ENCODE measurements at places on chromosomes 13 and 19.

DNA sequence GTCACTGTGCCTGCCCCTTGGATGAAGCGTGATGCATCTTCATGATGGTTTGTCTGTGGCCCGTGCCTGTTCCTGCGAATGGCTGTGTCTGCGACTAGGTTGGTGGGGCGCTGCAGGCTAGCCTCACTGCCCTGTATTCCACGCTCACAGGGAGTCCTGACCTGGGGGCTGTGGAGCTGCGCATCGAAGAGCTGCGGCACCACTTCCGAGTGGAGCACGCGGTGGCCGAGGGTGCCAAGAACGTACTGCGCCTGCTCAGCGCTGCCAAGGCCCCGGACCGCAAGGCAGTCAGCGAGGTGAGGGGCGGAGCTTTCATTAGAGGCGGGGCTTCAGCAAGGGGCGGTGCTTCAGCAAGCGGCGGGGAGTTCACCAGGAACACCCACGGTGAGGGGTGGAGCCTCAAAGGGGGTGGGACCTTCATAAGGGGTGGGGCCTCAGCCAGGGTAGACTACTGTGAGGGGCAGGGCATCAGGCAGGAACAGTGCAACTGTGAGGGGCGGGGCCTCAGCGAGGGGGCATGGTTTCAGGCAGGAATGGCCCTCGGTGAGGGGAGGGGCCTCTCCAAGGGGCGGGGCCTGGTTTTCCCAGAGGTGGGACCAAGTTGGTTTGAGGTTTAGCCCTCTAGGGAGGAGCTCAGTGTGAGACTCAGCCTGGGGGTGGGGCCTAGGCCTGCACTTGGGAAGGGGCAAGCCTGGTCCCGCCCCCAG lies 17.2 kb downstream of the PKN1 start:
- DNase-seq = peak; percentile 63

DNA sequence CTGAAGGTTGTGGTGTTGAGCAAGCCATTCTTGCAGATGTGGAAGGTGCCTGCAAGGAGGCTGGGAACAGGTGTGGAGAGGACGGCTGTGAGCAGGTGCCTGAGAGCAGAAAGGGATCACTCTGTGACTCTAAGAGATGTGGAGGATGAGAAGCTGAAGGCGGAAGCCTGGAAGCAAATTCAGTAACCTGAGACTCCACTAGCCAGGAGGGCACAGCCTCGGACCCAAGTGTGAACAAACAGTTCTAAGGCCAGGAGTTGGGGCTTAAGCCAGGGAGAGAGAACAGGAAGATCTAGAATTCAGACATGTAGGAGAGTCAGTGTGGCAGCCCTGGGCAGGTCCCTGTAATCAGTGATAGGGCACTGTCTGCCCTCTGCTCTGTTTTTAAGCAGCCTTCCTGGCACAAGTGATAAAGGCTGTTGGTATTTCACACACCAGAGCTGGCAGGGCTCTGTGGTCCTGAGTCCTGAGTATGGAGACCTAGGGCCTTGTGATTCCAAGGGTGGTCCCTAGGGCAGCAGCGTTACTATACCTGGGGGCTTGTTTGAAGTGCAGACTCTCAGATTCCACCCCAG lies 131.3 kb downstream of the SLC7A1 start:
- DNase-seq = no peak

- no peak for DNase-seq
Observed at GRCh38 chr13:31166591-31166990, 4.9 kb upstream of the HSPH1 start.

- DNase-seq = no peak
Observed at GRCh38 chr19:45442778-45443461, 19.2 kb upstream of the ERCC1 start.

DNA sequence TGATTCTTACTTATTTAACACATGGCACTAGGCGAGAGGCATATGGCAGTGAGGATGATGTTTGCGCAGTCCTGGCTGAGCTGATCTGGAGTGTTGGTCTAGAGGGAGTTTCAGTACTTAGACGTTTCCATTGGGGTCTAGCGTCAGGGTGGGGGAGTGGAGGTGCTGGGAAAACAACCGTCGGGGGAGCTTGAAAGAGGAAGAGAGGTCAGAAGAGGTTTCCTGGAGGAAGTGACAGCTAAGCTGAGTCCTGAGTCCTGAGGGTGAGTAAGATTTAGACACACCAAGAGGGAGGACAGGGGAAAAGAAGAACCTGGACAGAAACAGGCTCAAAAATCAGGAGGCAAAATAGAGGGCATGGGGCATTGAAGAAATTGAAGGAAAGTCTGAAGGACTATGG lies 81.4 kb downstream of the ALOX5AP start:
- DNase-seq = no peak

DNA sequence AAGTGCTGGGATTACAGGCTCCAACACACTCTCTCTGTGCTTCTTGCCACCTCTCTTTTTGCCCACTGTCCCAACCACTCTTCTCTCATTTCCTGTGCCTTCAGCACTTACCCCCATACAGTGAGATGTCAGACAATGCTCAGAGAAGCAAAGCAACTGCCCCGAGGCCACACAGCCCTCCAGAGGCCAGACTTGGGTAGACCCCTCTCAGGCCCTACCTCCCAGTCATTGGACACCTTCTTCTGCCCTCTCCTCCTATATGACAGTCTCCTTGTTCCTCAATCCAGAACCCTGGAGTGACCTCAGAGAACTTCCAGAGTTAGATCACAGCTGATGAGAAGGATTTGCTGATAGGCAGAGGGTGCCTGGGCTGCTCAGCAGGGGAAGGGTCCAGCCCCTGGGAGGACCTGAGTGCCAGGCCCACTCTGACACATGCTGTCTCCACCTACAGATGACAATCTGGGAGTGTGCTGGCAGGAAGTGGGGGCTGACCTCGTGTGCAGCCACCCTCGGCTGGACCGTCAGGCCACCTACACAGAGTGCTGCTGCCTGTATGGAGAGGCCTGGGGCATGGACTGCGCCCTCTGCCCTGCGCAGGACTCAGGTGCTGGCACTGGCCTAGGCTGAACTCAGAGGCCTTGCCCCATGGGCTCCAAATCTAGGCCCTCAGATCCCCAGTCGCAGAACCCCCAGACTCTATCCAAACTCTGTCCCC lies 24.4 kb downstream of the LTBP4 start:
- no peak for DNase-seq

DNA sequence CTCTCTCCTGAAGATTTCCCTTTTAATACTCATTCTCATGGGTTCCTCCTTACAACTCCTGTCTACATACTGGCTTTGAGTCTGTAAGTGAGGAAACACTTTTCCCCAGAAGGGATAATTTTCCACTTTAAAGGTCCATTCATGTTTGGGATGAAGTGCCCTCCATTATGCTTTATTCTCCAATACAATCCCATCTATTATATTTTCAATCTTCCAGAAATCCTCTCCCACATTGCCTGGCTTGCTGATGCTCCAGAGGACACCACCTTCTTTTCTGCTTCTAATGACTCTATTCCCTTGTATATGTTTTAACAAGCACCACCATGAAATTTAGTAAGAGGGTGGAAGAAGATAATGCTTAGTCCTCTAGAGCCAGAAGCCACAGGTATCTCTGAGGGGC lies 92.7 kb upstream of the NBEA start:
- DNase-seq = no peak

DNA sequence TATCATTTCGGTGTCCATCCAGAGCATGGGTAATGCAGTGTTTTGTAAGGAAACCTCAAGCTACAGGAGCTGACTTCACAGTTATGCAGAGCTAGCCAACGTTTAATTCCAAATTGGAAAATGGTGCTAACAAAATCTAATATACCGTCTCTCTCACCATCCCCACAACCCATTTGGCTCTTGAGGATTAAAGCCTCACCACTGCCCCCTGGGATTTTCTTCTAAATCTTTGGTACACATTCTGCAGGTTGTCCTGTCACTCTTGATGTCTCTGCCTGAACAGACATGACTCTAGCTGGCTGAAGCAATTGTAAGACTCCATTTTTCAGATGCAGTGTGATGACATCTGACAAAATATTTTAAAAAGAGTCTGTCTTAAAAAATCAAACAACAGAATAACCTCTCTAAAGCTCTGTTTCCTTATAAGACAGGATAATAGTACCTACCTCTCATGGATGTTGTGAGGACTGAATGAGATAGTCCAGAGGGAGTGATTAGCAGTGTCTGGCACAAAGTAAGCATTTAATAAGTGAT lies 451.8 kb downstream of the SUCLA2 start:
- DNase-seq = no peak

DNA sequence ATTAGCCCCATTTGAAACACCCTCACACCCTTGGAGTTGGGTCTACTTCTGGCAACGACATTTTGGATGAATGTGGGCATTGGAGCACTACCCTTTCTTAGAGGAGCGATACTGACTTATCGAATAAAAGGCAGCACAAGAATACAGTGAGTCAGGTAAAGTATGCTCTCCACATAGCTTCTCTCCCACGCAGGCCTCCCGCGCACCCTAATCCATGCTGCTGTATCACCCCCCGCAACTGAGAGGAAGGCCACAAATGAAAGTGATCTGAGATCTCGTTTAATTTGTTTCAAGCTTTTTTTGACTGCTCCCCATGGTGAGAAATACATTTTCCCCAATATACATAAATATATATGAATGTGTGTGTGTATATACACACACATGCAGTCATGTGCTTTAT lies 25.4 kb upstream of the AKAP11 start:
- DNase-seq = no peak

- DNase-seq = no peak
Observed at GRCh38 chr13:81957121-81957520, 1616.2 kb upstream of the SPRY2 start.

- no peak for DNase-seq
Observed at GRCh38 chr13:46609726-46610125, 56.8 kb downstream of the LRCH1 start.

DNA sequence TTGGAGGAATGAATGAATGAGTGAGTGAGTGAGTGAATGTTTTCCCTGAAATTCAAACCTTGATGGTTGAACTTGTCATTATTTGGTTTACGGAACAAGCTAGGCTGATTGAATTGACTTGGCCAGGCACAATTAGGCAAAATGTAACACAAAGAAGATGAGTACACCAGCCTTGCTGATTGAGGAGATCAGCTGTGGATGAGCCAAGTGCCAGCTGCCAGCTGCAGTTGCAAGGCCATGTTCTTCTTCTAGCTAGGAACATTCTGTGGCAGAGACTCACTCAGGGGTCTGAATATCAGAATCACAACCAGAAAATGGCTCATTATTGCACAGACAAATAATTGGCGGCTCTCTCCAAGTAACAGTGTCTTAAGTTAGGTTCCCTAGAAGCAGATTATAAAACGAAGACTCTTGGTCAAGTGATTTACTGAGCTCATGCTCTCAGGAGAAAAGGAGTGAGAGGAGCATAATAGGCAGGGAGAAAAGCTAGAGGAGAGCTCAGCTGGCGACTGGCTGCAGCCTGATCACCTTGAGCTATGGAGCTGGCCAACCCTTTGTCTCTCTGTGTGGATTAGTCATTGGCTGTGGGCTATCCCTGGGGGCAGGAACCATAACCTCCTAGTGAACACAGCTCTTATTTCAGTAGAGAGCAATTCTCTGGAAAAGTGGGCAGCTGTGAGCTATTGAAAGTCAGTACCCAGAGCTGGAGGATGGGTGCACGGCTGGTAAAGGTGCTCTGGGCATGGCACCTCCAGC lies 225.3 kb upstream of the SERP2 start:
- DNase-seq = no peak

DNA sequence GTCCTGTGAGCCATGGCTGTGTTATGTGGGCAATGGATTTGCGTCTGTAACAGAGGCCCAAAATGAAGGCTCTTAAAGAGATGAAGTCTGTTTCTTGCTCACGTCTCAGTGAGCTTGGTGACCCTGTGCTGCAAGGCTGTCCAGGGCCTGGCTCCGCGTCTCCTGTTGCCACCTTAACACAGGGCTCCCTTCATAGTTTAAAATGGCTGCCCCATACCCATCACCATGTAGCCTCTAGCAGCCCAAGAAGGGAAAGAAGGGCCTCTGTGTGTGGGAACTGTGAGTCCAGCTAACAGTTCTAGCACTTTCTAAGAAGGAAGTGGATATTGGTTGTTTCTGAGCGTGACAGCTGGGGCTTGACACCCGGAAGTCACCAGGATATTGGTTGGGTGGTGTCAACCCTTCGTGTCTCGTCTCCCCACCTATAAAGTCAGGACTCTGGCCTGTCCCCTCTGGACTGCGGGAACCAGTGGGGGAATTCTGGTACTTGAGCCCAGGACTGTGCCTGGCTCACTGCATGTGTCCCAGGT lies 20.9 kb downstream of the TMED1 start:
- DNase-seq = no peak

- DNase-seq = no peak
Observed at GRCh38 chr19:10363789-10364281, 16.5 kb downstream of the TYK2 start.

- DNase-seq = no peak
Observed at GRCh38 chr13:101474419-101474957, 22.0 kb downstream of the ITGBL1 start.

DNA sequence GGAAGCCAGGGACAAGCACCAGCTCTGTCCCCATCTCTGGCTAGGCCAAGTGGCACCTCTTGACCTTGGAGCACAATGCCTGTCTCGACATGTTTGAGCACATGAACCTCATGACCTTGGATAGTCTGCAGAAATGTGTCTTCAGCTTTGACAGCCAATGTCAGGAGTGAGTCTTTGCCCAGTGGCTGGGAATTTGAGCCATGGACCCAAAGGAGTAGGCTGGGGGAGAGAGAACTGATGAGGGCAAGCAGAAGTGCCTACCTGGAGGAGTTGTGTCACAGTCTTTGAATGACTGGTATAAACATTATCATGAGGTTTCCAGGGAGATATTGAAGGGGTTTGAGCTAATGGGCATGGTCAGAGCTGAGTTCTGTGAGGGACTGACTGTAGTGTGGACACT lies 6.7 kb upstream of the CYP4F12 start:
- no peak for DNase-seq

GRCh38 chr13:95781016-95781415 lies 104.1 kb downstream of the DNAJC3 start:
- no peak for DNase-seq

GRCh38 chr13:114066956-114067355 lies 65.5 kb downstream of the RASA3 start:
- DNase-seq = no peak

DNA sequence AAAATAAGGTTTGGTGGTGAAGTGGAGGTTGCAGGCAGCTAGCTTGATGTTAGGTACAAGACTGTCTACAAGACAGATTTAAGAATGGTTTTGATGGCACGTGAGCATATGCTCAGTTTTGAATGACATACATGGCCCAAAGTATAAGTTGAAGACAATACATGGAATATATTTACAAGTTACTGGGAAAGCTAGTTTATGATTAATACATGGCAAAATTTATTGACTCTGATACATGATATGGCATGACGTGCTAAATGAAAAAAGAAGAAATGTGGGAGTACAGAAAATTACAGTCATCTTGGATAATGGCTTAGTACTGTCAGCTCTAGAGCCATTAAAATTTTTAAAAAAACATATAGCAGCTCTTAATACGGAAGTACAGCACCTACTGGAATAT lies 4.4 kb downstream of the KLF5 start:
- no peak for DNase-seq
